ENCODE measurements at places on chromosomes 2 and 18.

DNA sequence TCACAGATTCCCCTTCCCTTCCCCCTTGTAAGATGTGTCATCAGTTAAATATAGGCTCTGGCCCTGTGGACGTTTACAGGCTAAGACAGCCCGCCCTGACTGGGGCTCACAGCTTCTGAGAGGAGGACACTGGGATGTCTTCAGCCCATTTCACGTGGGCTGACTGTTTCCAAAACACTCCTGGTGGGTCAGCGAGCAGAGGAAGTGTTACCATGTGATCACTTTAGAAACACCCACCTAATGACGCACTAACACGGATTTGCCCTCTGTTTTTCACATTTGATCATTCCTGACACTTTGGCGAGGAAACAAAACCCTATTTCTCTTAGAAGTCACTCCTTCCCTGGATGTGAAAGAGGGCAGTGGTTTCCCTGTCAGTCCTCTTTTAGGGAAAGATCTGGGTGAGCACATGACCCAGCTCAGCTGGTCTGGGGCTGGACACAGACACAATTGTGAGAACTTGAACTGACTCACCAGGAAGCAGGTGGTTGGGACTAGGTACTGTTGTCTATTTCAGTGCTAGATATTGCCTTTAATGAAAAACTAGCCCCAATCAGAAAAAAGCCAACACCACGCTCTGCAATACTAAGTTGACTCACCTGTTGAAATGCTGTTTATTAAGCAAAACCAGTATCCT is 38.8 kb downstream of the BMP10 start:
- DNase-seq: peak; percentile 29

GRCh38 chr2:223647258-223647952 is 45.2 kb upstream of the SCG2 start:
- no peak for DNase-seq

- no peak for DNase-seq
These were observed 178.8 kb downstream of the TTC32 start for GRCh38 chr2:19723021-19723420.

DNA sequence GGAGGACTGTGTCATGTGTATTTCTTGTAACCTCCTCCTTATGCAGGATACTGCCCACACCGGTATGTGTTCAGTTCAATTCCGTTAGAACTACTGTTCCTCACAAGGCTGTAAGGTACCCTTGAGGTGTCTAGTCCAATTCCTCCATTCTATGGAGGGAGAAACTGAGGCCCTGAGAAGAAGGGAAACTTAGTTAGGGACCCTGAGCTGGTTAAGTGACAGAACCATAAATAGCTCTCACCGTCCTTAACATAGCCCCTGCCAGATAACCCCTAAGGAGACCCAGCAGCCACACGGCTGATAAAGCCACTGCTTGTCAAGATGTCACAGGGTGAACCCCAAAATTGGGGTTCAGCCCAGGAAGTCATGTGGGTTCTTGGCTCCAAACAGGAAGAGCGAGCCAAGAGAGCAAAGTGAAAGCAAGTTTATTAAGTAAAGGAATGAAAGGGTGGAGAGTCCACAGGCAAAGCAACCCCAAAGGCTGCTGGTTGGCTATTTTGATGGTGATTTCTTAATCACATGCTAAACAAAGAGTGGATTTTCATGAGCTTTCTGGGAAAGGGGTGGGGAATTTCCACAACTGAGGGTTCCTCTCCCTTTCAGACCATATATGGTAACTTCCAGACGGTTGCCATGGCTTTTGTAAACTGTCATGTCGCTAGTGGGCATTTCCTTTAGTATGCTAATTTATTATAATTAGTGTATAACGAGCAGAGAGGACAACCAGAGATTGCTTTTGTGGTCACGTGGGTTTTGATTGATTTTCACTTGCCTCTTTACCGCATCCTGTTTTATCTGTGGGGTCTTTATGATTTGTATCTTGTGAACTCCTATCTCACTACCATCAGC is 83.4 kb upstream of the RTN4 start:
- peak; percentile 92 for DNase-seq

DNA sequence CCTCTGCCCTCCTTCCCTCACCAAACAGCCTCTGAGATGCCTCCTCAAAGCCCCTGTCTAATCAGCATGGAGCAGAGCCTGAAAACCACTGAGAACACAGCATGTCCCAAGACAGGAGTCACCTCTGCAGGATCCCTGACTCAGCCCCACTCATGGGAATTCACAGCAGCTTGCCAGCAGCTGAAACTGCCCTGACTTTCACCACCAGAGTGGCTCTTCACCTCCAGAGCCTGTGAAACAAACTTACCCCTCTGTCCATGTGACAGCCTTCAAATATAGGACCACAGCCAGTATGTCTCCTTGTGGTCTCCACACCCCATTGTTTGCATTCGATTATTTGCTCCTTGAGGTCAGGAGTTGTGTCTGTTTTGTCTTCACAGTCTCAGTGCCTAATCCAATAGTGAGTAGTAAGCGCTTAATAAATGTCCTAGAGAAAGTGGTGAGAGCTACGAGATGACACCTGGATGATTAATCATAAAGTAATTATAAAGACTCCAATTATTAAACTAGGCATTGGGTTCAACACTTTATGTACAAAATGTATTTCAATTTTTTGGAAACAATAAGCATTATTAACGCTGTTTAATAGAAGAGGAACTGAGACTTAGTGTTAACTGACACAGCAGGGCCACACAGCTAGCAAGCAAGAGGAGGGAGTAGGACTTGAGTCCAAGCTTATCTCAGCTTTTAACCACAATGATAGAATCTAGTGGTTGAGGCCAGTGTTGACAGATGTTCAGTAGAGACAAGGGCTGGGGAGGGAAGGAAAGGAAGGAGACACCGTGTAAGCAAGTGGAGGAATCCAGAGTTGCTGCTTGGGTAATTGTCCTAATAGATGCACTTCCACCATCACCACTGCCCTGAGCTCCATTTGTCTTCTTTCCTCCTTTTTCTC is 358.7 kb upstream of the TNP1 start:
- DNase-seq: peak; percentile 53

DNA sequence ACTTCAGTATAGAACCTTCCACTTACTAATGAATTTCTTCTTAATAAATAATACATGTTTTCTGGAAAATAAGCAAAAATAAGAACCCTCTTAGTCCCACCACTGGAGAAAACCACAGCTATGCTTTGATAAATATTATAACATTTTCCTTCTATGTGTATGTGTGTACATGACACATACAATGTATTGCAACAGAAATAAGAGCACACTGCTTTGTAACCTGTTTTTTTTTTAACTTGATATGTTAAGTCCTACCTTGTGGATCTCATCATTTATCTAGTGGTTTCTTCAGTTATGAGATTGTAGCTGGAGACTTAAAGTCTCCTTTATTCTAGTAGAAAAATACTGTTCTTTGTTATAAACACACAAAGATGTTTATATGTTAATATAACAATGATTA is 17.2 kb downstream of the INPP1 start:
- no peak for DNase-seq

DNA sequence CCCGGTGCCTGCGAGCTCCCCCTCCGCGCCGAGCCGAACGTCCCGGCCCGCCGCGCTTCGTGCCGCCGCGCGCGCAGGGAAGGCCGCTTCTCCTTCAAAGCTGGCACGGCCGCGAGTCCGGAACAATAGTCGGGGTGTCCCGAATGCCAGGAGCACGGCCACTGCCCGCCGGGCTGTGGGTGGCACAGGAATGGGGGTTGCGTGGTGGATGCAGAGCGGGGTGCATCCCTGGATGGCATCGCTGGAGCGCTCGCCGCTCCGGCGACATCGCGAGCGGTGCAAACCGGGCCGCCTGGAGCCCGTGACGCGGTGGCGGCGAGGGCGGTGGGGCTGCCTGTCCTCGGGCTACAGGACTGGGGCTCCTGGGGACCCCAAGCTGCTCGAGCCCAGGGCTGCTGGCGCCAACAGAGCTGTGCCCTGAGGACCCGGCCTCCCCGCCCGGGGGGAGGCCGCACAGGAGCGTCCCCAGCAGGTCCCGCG is 1.1 kb upstream of the SATB2 start:
- DNase-seq: no peak

DNA sequence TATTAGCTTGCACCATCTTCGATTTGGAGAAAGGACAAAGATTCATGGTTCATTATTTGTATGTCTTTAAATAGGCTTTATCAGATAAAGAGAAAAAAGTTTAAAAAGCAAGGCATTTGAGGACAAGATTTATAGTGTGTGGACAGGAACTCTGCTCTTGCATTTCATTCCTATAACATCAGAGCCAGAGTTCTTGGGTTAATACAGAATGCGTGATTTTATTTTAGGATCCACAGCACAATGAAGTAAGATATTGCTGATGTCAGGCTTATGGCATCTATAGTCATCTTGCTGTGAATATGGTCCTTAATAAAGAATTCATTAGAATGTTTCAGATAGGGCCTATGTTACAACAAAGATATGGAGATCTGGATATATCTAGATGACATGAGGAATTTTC is 19.7 kb downstream of the RASGRP3 start:
- peak; percentile 84 for DNase-seq

DNA sequence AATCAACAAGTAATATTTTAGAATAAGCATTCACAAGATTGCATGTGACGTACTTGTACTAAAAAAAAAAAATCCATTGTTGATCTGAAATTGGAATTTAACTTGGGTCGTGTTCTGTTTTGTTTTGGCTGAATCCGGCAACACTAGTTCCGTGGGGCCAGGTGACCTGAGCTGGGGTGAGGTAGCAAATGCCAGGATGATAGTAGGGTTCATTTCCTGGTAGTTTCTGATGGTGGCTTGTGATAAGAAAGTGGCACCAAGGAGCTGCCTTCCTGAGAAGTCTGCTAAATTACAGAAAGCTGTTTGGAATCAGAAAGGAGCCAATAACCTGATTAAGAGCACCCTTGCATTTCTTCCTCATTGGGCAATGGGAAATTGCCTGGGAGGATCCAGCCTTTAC is 126.4 kb upstream of the DLX2 start:
- no peak for DNase-seq

DNA sequence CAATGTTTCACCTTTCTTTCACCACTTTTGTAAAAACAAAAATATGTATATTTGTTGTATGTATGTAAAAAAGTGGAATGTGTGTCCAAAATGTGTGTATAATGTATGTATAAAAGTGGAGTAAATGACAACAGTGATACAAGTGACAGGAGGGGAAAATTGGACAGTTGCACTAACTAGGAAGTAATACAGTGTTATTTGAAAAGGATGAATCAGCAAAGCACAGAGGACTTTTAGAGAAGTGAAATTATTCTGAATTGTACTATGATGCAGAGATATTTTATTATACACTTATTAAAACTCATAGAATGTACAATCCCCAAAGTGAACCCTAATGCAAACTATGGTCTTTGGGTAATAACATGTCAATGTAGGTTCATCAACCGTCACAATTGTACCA is 331.3 kb upstream of the CNTNAP5 start:
- DNase-seq: no peak

DNA sequence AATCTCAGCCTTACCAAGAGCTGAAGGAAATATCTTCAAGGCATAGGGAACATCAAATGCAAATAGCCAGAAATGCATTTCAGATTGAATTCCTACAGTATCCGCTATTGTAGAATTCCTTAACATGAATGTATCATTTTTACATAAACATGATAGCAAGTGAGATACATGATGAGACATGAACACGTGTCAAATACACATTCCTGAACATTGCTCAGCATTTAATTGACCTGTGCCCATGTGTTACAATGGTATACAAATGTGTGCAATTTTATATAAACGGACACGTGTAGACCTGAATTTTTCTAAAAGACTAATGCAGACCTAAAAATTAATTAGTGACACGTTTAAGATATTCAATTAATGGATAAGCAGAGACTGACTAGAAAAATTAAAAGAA is 133.0 kb upstream of the TLK1 start:
- DNase-seq: no peak

GRCh38 chr2:47073641-47074040 is 81.5 kb downstream of the STPG4 start:
- no peak for DNase-seq

DNA sequence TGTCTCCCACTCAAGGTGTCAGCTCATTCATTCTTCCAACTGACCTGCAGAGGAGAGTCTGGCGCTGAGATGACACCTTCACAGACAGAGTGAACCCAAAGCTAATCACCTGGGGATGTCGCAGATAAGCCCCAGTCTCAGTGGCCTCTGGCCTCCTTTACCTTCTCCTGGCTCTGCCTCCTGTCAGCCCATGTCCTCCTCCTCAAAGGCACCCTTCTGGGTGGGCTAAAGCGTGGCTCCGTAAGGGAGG is 194.1 kb downstream of the MIB1 start:
- no peak for DNase-seq

DNA sequence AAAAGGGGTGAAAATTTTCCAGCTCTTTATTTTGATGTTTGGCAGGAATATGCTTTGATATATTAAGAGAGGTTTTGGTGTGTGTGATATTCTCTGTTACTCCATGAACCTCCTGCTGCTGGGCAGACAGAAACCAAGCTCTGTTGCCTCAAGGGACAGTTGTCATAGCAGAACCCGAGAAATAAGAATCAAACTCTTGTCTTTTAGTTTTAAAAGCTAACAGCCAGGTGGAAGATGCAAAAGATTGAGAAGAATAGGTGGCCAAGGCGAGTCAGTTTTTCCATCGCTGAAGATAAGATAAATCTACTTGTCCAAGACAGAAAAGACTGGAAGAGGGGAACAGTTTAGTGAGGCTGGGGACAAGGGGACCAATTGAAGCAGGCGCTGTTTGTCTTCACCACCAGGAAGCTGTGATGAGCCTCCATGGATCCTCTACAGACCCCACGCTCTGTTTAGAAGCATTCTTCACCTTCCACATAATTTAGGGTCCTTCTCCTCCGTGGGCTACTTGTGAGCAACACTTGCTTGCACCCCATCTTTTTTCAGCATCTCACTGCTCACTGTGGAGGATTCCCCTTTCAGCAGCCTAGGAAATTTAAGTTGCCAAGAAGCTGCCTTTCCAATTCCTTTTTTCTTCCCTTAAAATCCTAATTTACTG is 23.9 kb downstream of the PMAIP1 start:
- DNase-seq: no peak

DNA sequence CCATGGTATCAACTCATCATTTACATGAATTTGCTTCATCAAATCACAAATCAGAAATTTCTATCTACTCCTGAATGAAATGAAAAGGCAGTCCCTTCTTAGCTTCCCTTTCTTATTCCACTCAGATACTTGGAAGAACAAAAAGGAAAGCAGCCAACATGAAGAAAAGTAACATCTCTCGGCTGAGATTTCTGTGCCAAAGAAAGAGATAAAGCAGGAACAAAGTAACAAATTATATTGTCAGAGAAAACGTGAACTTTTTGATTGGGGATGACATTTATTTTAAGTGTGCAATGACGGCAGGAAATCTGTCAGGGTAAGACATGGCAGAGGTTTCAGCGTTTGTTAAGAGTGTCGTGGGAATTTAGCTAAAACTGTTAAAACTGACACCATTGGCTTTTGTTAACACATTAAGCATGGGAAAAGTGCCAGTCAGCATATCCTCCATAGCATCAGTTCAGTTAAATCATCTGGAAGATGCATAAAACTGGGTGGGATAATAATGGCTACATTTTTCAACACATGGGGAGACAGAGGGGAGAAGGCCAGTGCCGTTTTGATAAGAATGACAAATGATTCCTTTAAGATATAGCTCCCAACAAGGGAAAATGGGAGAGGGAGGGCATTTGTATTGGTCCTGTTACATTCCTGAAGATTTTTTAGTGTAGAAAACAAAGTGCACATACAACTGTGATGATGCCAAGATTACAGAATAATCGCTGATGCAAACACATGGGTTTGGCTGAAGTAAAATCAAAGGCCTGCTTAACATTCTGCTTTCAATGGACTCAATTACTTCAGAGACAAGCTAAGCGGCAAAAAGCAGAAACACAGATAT is 211.6 kb downstream of the ZNF521 start:
- peak; percentile 37 for DNase-seq
